ENCODE measurements at places on chromosomes 1 and 21.

GRCh38 chr1:55600242-55600641 is 385.1 kb upstream of the USP24 start:
- no peak for DNase-seq

DNA sequence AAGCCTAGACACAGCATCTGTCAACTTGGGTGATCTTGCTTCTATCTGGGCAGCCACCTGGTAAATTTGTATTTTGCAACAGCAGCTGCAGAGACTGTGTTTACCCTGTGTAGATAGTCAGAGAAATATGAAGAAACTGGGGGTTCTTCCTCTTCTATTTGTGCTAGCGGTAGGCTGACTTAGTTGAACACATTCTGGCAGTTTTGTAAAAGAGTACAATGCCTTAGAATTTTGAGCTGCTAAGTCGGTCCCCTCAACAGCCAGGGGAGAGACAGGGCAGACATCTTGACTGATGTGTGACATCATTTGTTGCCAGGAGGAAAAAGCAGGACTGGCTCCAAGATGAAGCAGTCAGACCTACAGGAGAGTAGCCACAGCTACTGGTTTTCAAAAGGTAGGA is 53.7 kb downstream of the KCNJ6 start:
- no peak for DNase-seq

GRCh38 chr1:54987919-54988705 is 7.7 kb downstream of the TMEM61 start:
- DNase-seq, result no peak

DNA sequence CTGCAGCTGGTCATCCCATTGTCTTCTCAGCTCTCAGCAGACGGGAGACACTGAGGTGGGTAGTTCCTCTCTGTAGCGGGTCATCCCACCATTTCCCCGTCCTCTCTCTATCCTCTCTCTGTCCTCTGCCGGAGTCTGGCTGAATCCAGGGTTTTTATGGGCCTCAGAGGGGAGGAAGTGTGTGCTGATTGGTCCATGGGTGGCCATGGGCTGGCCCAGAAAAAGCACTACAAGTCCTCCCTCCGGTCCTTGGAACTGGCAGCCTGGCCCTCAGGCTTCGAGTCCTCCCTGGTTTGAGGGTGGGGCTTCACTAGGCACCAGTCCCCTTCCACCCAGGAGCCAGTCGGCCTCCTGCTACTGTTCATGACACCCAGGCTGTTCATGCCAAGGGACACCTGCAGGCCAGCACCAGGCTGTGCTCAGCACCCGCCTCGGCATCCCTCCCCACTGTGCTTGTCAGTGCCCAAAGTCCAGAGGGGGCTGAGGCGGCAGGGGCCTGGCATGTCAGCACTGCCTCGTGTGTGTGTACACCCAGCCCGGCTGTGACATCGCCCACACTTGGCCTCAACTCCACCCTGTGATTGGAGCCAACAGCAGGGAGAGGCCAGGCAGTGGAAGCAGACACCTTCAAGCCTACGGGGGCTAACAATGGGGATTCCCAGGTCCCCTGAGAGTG is 23.0 kb upstream of the LRRC8C start:
- DNase-seq, result peak; percentile 38

- no peak for DNase-seq
Measured at GRCh38 chr1:58158506-58159433, 387.8 kb downstream of the OMA1 start.

DNA sequence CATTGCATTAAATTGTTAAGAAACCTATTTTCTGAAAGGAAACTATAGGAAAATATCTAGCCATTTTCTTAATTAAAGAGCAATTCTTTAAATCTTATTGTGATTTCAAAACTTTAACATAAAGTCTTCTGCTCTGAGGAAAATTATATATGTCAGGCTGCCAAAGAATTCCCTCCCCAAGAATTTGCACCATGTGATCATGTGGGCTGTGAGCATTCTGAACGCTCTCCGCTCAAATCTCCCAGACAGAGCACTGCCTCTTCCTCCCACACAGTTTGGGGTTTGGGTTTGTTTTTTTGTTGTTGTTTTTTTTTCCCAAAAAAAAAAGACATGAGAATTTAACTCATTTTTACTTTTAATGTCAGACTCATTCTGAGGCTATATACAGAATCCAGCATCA is 155.9 kb upstream of the PALMD start:
- DNase-seq, result no peak

DNA sequence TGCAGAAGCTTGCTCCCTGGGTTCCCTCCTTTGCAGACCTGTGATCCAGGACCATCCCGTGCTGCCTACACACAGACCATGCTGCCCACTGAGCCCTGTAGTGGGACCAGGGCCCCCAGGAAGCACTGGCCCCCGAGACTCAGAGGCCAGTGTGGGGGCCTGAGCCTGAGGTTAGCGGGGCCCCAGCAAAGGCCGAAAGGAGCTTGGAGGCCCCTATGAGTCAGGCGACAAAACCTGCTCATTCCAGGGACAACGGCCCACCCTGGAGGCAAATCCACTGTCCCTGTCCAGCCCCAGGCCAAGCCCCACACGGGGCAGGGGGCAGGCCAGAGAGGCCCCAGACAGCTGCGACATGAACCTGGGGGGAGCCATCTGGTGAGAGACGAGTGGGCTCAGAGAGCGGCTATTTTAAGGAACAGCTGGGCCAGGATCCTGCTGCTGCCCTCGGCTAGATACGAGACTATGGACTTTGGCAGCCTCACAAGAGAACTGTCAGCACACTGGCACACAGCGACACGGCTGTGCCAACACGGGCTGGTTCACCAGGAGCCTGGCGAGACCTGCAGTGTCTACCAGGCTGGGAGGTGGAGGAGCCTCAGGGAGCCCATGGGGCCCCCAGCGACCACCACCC is 74.7 kb downstream of the ARHGEF16 start:
- DNase-seq, result no peak

GRCh38 chr1:50342525-50342924 is 80.7 kb downstream of the DMRTA2 start:
- DNase-seq, result no peak

Measured in CD4-positive, alpha-beta T cell (primary cell).